Bladder microvascular endothelial cell (primary cell): ENCODE measurements at places on chromosomes 7 and 10. TPM values are rescaled to one million over a fixed set of nuclear protein-coding genes. Genes with fewer than 3 reads are reported as not detected.

The OR13A1 gene
- not detected in 2 replicates for total RNA-seq

The FZD1 gene
- total RNA-seq = 1.5 and 5.3 TPM in 2 replicates

The GBX1 gene
- not detected in 2 replicates for total RNA-seq

The TFR2 gene
- under 0.01 and 0.57 TPM in 2 replicates for total RNA-seq

The NEUROD6 gene
- total RNA-seq = not detected in 2 replicates

The GTF2IRD1 gene
- total RNA-seq = 3.1 and 6.9 TPM in 2 replicates

The ALKBH4 gene
- 8.1 and 8.5 TPM in 2 replicates for total RNA-seq

The C7orf33 gene
- total RNA-seq = not detected in 2 replicates

The FOXL3 gene
- total RNA-seq = not detected in 2 replicates

The FAM241B gene
- total RNA-seq = 0.88 TPM in 1 of 2 replicates, not detected in the other

The HOXA3 gene
- 0.97 and 2.3 TPM in 2 replicates for total RNA-seq

The NKX1-2 gene
- total RNA-seq = not detected in 2 replicates

The GSTO2 gene
- 0.31 and 0.32 TPM in 2 replicates for total RNA-seq

The ELMO1 gene
- total RNA-seq = 44.5 and 72.2 TPM in 2 replicates

The CHST15 gene
- total RNA-seq = 24.1 and 51.3 TPM in 2 replicates

The OR2A5 gene
- total RNA-seq = not detected in 2 replicates

The CYP3A5 gene
- total RNA-seq = not detected in 2 replicates

The BMPER gene
- total RNA-seq = 0.16 and 5.4 TPM in 2 replicates

The MALRD1 gene
- not detected in 2 replicates for total RNA-seq

The NFKB2 gene
- total RNA-seq = 18.5 and 65.1 TPM in 2 replicates

The CALCR gene
- total RNA-seq = not detected in 2 replicates

The GRK5 gene
- total RNA-seq = 37.6 and 41.5 TPM in 2 replicates

The HMX3 gene
- 0.16 TPM in 1 of 2 replicates, not detected in the other for total RNA-seq

The NPSR1 gene
- total RNA-seq = not detected in 2 replicates

The CLDN3 gene
- total RNA-seq = 0.32 and 2.6 TPM in 2 replicates

The LIPF gene
- not detected in 2 replicates for total RNA-seq

The BET1 gene
- total RNA-seq = 20.6 and 37.4 TPM in 2 replicates

The MEIG1 gene
- total RNA-seq = not detected in 2 replicates

The AOAH gene
- 0.57 TPM in 1 of 2 replicates, not detected in the other for total RNA-seq

The CADPS2 gene
- total RNA-seq = 43.5 and 62.1 TPM in 2 replicates

The PRKCQ gene
- 0.16 and 0.31 TPM in 2 replicates for total RNA-seq

The OPALIN gene
- total RNA-seq = not detected in 2 replicates

The PAXIP1 gene
- total RNA-seq = 4.4 and 9.6 TPM in 2 replicates

The CHN2 gene
- total RNA-seq = 0.76 and 2.9 TPM in 2 replicates

The GOT1 gene
- total RNA-seq = 19.5 and 20.4 TPM in 2 replicates

The HHEX gene
- 36.6 and 66.4 TPM in 2 replicates for total RNA-seq

The KIF11 gene
- total RNA-seq = 14.5 and 17.6 TPM in 2 replicates

The FRMD4A gene
- 26.9 and 64.4 TPM in 2 replicates for total RNA-seq
